Suppressor macrophage treated with lipopolysaccharide for 4 hours (primary cell): ENCODE measurements at places on chromosomes 7 and 10.

DNA sequence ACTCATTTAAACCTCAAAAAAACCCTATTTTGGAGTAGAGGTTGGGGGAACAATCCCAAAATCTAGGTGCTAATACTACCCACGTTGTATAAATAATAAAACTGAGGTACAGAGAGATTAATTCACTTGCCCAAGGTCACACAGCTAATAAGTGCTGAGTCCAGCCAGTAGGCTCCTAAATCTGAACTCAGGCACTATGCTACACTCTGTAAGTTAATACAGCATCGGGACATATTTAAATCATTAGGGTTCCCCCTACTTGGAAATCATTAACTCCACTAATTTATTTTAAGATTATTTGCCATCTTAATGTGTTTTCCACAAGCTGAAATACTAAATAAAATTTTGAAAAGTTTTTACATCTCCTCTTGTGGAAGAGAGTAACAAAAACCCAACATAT is 24.2 kb downstream of the PIP4K2A start:
- DNase-seq, result no peak

- DNase-seq, result no peak
Observed at GRCh38 chr7:91796122-91796521, 84.4 kb downstream of the MTERF1 start.

GRCh38 chr10:843703-844102 is 87.8 kb downstream of the LARP4B start:
- no peak for DNase-seq

GRCh38 chr10:17031637-17032635 is 97.7 kb downstream of the CUBN start:
- peak; percentile 50 for DNase-seq

GRCh38 chr7:28774261-28774988 is 183.7 kb downstream of the TRIL start:
- DNase-seq, result no peak

GRCh38 chr10:116005301-116005700 is 267.7 kb downstream of the GFRA1 start:
- no peak for DNase-seq

GRCh38 chr7:26036092-26036491 is 115.9 kb upstream of the NFE2L3 start:
- DNase-seq, result no peak

GRCh38 chr10:97445357-97445721 is 467 bp downstream of the EXOSC1 start:
- DNase-seq, result no peak
